ENCODE measurements at places on chromosomes 11 and 22.

GRCh38 chr11:16678466-16679116 lies 59.9 kb upstream of the C11orf58 start:
- DNase-seq = no peak

DNA sequence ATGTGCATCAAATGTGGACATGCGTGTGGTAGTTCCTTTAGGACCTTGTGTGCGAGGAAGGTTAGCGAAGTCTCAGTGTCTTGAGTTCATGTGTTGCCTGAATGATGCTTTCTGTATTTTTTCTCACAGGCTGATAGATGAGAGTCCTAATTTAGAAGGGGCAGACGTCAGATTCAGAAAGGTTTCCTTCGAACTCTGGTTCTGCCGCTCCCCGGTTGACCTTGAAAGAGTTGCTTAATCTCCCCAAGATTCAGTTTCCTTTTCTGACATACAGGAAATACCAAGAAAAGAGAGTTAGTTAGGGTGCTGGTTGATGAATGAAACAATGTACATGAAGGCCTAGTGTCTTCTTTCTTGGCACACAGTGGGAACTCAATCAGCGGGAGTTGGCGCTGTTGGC lies 35.9 kb upstream of the TTC12 start:
- no peak for DNase-seq

- DNase-seq = no peak
Observed at GRCh38 chr11:63961608-63962412, 12.6 kb upstream of the COX8A start.

- no peak for DNase-seq
Observed at GRCh38 chr11:15275141-15275540, 160.4 kb downstream of the INSC start.

- DNase-seq = no peak
Observed at GRCh38 chr11:73538381-73538872, 59.5 kb downstream of the FAM168A start.

DNA sequence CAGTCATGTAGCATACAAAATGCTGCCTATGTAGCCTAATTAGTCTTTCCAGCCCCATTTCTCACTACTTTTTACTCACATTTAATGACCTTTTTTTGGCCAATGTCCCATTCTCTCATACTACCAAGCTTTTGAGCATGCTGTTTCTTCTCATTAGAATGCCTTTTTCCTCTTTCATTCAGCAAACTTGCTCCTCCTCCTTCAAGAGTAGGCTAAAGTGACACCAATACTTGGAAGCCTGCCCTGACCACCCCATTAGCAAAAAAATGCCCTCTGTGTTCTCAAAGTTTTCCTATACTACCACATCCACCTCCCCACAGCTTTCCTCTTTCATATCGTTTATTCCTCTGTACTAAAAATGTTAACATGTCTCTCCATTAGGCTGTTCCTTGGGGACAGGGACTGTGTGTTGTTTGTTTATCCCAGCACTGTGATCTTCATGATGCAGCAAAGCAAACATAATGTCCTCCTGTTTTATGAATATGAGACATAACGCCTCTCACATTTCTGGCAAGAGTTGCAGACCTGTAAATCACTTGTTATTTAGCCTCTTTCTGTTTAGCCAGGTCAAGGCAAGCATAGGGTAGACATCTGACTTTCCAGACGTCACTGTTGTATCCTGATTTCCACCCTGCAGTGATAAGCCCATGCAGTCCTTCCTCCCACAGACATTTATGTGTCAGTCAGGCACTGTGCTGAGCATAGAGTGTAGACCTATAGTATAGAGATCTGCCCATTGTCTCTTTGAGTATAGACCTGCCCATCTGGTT lies 62.0 kb upstream of the UCP3 start:
- DNase-seq = no peak

GRCh38 chr22:19035474-19036228 lies 86.6 kb downstream of the DGCR2 start:
- no peak for DNase-seq

DNA sequence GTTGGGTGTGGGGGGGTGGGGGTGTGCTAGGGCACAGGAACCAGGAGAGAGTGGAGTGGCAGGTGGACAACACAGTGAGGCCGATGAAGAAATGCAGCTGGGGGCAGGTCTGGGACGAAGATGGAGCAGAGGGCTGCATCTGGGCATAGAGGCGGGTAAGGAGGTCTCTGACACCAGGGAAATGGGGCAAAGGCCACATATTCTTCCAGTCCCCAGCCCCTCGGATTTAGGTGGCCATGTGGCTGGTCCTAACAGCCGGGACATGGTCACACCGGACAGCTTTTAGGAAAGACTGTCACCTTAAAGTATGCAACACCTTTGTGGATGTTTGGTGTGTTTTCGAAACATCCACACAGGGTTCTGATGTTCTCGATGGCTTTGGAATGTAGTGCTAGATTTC lies 5.0 kb upstream of the PARVG start:
- DNase-seq = no peak

DNA sequence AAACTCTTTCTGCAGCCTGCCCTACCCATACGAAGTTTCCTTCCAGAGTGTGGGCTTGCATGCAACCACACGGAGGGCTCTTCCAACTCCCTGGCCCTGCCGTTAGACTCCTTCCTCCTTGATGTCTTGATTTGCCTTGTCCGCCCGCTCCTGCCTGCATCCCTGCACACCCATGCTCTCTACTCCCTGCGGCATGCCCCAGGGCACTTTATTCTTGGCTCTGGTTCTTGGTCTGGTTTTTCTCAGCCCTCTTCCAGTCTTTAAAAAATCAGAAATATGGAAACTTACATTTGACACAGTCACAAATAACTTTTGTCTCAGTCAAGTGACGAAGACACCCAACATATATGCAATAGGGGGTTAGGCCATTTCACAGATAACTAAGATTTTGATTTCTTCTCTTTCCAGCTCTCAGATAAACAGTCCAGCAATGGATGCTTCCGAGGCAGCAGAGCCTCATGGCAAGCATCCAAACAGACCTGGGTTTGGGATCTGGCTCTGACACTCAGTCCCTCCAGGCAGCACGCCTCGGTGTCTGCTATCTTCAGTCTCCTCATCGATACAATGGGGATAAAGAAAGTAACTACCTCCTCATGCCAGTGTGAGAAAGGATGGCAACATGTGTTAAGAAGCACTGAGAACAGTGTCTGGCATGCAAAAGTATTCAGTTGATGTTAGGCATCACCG lies 15.7 kb upstream of the OPCML start:
- DNase-seq = no peak

- no peak for DNase-seq
Observed at GRCh38 chr11:71917646-71918140, 10.7 kb downstream of the XNDC1N start.

DNA sequence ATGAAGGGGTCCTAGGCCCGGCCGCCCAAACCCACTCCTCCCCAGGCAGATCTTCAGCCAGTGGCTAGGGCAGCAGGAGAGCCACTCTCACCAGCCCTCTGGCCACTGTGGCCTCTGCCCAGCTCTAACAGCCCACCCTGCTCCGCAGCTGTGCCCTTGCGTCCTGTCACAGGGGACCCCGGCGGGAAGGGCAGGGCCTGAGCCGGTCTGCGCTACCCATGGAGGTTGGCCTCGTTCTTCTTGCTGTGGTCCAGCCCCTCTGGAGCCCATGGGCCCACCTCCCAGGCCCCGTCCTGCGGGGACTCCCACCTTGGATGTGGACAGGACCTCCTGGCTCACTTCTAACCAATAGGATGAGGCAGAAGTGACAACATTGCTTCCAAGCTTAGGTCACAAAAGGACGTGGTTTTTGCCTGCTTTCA lies 38.3 kb upstream of the TH start:
- DNase-seq = no peak

GRCh38 chr11:75777461-75778110 lies 9.0 kb downstream of the DGAT2 start:
- DNase-seq = no peak

- DNase-seq = no peak
Observed at GRCh38 chr11:56842814-56843794, 94.6 kb upstream of the OR9G4 start.

DNA sequence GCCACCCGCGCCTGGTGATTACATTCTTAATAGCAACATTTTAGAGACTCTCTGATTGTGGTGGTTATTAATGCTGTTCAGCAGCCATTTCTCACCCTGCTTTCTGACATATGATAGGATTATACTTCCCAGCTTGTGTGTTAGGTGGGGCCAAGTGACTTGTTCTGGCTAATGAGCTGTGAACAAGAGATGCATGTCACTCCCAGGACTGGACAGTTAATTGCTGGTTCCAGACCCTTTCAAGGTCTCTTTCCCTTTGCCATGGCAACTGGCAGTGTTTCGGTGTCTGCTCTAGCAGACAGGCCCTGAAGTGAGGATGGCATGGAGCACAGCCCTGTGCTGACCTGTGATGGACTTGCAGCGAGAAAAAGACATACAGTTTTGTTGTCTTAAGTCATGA lies 8.9 kb upstream of the PTPRJ start:
- no peak for DNase-seq

DNA sequence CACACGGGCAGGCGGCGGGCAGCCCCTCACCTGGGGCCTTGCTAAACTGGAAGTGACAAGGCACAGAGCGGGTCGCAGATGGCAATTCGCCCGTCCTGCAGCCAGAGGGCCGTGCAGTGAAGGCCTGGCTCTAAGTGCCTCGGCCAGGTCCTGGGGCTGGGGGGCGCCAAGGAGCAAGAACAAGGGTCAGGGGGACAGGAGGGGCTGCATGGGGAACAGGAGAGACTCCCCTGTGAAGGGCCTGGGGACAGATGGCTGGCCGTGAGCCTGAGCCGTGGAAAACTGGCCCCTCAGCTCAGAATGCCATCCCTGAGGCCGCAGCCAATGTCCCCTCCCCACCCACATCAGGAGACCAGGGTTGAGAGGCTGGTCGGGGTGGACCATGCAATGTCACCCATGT lies 60.0 kb downstream of the RTL6 start:
- DNase-seq = no peak

Data from activated T-cell treated with anti-CD3 and anti-CD28 coated beads for 1 hour (primary cell).